ENCODE measurements at places on chromosomes 11 and 22.

DNA sequence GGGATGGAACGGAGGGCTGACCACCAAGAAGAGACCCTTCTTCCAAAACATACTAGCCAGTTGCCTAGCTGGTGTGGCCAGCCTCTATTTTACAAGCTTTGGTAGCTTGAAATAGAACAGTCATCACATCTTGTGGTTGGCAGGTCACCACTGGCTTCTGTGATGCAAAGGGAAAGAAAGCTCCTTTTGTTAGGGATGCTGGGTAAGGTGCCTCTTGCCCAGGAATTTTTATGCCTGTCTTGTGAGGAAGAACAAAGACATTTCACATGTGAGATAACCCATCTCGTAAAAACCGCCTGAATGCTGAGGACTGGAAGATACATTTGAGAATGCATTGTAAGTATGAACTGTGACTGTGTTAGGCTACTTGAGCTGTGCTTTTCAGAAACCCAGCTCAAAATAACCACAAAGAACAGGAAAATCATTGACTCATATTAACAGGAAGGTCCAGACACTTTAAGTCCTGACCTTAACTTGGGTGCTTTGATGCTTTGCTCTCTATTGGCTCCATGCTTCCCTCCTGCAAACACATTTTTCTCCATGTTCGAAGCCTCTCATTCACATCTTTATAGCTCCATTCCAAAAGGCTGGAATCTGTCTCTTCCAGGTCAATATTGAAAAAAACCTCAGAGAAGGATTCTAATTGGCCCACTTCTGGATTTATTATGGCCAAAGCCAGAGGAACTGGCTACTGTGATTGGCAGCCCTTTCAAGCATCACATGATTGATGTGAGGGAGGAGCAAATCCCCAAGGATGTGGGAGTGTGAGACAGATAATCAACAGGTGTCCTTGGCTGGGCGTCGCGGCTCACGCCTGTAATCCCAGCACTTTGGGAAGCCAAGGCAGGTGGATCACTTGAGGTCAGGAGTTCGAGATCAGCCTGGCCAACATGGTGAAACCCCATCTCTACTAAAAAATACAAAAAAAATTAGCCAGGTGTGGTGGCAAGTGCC lies 53.9 kb downstream of the MICAL2 start:
- peak; percentile 25 for DNase-seq

GRCh38 chr11:119415966-119416365 lies 7.0 kb downstream of the THY1 start:
- DNase-seq: no peak

DNA sequence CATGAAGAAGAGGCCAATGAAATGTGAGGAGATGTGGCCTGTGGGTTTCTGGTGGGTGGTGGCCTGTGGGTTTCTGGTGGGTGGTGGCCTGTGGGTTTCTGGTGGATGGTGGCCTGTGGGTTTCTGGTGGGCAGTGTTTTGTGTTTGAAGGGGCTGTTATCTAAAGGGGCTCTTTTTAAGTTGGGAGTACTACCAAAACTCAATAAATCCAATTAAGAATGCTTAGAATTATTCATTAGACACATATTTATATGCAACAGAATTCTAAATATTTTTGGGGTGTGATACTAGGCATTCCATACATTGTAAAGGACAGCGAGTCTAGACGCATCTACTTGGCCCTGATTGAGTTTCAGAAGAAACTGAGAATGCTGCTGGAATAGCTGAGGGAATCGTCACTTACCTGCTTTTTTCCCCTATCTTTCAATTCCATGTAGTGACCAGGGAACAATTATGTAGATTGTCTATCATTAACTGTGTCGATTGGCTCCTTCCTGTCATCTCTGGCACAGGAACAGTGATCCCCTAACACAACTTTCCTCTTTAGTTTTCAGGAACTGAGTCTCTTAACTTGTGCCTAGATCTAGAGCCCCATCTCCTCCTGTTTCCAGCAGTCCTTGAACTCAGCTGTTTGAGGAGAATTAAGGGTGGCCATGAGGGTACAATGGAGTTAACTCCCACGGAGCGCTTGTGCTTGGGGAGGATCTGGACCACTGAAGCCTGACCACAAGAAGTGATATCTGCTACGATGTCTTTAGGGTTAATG lies 37.3 kb upstream of the TOP3B start:
- no peak for DNase-seq

DNA sequence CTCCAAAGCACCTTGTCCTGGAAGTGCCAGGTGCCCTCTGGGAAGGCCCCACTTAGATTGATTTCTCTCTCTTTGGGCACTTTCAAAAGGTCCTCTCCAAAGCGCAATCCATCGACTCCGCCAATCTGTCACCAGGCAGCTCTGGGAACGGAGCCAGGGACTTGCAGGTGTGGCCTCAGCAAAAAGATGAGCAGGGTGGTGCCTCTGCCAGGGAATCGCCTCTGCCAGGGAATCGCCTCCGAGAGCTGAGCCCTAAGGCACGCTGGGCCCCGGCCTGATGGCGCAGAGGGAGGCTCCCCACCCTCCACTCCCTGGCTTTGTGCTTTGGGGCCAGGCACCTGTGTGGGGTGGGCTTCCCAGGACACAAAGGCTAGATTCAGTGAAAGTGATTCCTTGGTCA lies 1391.3 kb downstream of the TBC1D22A start:
- DNase-seq: peak; percentile 14
